T follicular helper cell (primary cell): ENCODE measurements at places on chromosomes 3 and 15.

DNA sequence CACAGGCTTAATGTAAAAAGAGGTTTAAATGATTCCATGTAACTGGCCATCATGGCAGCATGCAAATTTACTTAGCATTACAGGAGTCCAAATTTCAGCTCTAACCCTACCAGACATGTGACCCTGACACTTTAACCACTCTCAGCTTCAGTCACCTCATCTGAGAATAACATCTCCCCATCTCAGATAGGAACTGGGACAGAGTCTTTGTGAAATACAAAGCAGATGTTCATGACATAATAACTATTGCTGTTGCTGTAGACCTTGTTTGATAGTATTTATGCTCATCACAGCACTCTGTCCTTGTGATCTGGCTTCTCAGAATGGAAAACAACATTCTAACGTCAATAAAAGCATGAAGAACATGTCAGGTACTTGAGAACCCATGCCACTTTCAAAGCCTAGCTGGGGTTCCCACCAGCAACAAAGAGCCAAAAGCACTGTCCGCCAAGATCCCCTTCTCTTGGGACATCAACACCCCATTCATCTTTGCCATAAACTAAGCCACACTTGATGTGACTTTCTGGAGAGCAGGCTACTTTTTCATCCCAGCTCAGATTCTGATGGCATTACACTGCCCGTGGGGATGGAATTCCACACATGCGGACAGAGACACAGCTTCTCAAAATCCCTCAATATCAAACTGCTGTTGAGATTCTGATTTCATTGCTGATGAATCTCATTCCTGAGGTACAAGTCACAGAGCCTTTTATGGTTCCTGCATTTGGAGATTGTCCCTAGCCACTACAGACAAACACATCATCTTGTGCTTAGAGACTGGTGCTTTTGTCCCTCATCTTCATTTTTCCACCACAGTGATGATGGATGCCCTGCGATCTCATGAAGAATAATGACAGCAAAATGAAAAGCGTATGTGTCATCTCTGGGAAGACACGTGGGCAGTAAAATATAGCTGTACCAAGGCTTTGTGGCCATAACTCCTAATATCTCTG, 202.7 kb downstream of the TNIK start:
- no peak for DNase-seq

DNA sequence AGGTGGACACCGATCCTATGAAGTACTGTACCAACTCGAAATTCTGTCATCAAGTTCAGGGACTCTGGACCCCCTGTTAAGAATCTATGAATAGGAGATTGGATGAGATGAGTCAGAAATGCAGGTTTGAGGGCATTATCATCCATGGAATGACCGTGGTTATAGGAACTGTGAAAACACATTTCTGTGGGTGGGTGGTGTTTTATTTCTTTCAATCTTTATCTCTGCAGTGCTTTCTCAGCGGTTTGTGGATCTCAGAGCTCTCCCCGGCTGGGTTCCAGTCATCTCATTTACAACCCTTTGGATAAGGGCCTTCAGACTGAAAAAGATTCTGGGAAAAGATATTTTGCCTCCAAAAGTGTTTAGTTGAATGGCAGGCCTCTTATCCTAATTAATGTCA, 5.4 kb upstream of the ABHD17C start:
- no peak for DNase-seq

- DNase-seq = no peak
These were observed 323.5 kb downstream of the VPS13C start for GRCh38 chr15:61736790-61737189.

DNA sequence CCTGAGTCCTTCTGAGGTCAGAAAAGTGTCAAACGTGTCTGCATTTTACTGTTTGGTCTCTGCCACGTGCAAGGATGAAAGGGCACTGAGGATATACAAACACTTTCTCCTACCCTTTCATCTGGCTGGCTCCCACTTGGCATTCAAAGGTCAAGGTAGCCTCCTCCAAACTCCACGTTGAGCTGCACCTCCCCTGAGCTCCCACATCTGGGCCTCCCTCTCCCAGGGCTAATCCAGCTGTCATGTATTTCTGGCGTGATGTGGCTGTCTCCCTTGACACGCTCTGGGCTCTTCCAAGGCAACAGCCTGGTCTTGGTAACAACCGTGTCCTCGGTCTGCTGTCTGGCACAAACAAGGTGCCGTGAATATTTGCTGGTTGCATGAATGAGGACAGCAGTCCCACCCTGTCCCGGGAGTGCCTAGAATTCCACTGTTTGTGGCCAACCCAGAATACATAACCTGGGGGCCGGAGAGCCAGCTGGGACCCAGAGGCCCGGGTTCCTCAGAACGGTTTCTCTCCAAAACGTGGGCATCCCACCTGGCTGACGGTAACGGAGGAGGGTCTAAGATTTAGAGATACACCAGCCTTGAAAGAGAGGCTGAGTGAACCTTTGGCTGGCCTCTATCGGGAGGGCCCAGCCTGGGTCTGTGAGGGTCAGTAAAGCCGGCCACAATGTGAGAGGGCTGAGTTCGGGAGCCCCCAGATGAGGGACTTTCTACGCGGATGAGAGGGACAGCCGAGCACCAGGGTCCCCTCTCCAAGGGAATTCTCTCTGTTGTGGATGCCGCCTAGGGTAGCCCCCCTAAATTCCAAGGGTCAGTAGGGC, 767 bp downstream of the GLT8D1 start:
- DNase-seq = no peak

GRCh38 chr3:78312851-78313250, 1273.0 kb downstream of the ROBO2 start:
- no peak for DNase-seq

DNA sequence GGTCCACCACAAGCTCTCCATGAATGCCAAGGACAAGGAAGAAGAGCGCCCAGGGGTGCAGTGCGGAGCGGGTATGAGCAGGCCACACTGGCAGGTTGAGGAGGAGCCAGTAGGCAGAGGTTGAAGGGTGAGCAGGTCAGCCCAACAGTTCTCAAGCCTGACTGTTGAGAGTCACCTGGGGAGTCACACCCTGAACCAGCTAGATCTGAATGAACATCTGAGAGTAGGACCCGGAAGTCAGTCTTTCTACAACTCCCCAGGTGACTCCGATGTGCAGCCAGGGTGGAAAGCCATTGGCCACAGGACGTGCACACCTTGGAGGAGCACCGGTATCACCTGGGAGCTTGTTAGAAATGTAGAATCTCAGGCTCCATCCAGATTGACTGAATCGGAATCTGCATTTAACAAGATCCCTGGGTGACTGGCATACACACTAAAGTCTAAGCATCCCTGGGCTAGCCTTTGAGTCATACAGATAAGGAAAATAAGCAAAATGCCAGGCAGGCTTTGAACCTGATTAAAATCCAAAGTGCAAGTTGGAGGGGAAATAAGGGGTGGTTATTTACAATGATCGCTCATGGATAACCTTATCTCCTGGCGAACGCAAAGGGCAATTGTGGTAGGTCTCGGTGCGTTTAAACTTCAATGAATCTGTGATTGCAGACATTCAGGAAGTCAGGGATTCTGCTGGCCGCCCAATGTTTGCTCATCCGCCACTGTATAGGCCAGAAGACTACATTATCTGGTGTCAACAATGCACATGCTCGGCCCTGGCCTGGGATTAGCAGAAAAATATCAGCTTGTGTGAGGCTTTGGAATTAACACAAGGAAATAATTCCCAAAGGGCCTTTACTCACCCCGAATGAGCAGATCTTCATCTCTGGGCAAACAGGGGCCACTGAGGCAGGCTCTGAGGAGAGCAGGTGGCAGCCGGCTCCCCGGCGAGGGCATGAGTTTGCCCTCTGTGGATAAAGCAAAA, 11.7 kb upstream of the LYZL4 start:
- no peak for DNase-seq

DNA sequence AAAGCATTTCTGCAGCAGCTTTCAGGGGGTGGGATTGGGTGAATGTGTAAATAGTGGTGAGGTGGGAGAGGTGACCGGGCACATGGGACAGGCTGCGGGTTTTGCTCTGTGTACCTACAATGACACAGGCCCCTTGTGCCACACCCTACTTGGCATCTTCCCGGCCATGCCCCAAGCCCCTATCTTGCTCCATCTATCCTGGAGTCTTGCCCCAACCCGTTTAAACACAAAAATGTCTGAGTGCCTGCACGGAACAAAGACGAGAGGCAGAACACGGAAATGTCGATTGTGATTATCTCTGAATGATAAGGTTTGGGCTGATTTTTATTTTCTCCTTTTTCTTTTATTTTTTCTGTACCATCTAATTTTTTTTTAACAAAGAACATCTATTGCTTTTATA, 46.0 kb upstream of the SLC6A1 start:
- no peak for DNase-seq

DNA sequence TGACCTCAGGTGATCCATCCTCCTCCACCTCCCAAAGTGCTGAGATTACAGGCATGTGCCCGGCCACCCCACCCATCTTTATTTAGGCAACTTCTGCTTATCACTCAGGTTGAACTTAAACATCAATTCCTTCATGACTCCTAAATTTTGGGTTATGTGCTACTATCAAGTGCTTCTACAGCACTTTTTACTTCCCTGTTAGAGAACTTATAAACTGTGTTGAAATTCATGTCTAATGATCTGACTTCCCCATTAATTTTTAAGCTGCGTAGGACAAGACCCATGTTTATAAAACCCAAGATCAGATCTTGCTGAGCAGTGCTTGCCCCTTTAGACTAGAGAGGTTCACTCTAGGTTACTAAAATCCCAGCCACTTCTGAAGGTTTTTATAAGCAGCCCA, 266.2 kb upstream of the TPRG1 start:
- DNase-seq = no peak

DNA sequence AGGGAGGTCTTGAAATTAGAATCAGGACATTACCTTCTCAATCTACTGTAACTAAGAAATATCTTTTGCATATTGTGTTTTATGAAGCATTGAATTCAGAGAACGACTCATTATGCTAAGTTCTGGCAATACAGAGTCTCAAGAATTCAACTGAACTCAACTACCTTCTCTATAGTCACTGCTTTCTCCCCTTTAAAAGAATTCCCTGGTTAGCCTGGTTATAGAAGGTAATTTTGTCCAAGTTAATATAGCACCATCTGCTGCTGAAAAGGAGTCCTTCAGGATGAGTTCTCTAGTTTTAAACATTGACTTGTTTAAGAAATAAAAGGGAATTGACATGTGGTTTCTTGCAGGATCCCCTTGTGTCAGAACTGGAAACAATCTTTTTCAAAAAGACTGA, 60.2 kb downstream of the IL16 start:
- DNase-seq = no peak

DNA sequence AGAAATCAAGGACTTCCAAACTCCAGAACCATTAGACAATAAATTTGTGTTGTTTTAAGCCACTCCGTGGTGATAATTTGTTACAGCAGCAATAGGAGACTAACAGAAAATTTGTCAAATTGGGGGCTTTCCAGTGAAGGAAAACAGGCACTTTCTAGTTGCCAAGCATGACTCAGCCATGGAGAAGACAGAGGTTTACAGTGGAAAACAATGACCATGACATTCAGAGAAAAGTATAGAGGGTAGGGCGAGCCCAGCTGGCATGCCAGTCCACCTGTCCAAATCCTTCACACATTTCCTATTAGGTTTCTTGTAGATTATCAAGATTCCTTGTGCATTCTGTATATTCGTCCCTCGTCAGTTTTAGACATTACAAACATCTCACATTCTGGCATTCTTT, 24.9 kb downstream of the SLCO2A1 start:
- no peak for DNase-seq

- no peak for DNase-seq
These were observed 40.9 kb upstream of the MYO5C start for GRCh38 chr15:52336529-52336928.

- no peak for DNase-seq
These were observed 70.0 kb downstream of the EXOG start for GRCh38 chr3:38566215-38566528.

- DNase-seq = no peak
These were observed 348.1 kb downstream of the LSAMP start for GRCh38 chr3:116097226-116097625.

DNA sequence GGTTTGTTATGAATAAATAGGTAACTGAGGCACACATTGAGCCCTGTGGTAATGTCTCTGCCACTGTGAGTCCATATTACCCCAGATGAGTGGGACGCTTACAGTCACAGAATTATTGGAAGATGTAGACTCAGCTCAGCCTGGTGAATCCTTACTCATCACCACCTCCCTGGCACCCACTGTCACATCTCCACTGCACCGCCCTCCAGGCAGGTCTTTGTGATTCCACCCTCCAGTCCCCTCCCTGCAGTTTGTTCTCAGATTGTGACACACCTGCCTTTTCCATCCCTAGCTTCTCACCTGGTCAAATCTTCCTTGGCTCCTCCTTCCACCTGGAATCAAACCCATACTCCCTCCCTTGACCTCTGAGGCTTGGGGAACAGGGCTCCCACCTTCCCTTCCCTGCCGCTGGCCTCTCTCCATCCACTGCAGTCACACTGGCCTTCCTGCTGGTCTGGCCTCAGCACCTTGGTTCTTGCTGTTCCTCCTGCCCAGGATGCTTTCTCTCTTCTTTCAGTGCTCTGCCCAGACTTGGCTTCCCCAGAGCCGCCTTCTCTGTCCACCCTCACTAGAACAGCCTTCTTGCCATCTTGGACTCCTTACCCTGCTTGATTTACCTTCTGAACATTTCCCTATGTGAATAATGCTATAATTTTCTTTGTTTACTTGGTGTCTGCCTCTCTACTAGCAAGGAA, 9.4 kb downstream of the SLC6A20 start:
- no peak for DNase-seq

DNA sequence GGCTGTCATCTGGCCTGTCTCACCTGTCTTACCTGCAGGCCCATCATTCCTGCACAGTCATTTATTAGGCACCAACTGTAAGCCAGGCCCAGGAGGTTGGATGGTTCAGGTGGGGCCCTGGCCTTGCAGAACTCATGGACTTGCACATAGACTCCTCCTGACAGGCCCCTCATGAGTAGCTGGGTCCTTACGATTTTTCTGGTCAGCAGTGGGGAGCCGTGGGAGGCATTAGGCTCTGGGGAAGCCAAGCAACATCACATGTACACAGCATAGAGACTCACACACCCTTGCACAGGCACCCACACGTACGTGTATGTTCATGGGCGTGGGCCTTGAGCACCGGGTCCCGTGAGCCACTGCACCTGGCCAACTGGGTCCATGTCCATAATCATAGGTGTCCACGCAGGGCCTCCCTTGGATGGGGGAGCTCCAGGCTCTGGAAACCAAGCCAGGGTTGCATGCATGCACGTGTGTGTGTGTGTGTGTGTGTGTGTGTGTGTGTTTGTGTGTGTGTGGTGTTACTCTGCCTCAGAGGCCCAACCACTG, 20.3 kb downstream of the CISH start:
- no peak for DNase-seq

DNA sequence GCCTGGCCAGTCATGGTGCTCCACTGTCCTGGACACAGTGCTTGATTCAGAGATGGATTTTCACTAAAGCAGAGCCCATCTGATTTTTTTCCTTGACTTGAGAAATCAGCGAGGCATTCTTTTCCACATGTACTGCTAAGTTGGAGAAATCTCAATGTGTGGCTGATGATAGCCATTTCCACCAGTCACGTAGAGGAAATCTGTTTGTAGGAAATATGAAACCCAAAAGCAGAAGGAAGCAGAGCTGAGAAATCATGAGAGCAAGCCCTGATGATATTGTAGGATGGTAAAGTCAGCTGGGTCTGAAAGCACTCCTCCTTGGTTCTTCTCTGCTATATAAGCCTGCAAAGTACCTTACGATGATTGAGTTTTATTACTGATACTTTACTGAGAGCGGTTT, 1233.4 kb downstream of the ROBO2 start:
- no peak for DNase-seq

- no peak for DNase-seq
These were observed 1.1 kb downstream of the KLHL6 start for GRCh38 chr3:183554377-183554776.
